CD4-positive, alpha-beta T cell (primary cell): ENCODE measurements at places on chromosomes 4 and X. TPM values are rescaled to one million over a fixed set of nuclear protein-coding genes. Genes with fewer than 3 reads are reported as not detected.

Gene IL9R
- total RNA-seq = 0.69 TPM

Gene NAP1L3
- 7.6 TPM for total RNA-seq

Gene RP2
- 3.8 TPM for total RNA-seq

Gene CYTL1
- total RNA-seq = not detected

Gene CFAP47
- total RNA-seq = not detected

Gene FRG2
- total RNA-seq = not detected

Gene TMSB15C
- 3.7 TPM for total RNA-seq

Gene FAM156A
- 16.0 TPM for total RNA-seq

Gene GRSF1
- 32.7 TPM for total RNA-seq

Gene TIGD4
- total RNA-seq = 0.22 TPM

Gene EPGN
- total RNA-seq = 5.9 TPM

Gene CSAG3
- not detected for total RNA-seq

- H3K27me3 ChIP-seq = no peaks in the 10 kb centered on the region
- H3K4me3 ChIP-seq = no peak overlapping the region
These were observed 181.6 kb downstream of the SPOCK3 start for GRCh38 chr4:167052631-167053091.

GRCh38 chr4:138420471-138420870, 178.3 kb upstream of the SLC7A11 start:
- DNase-seq = no peak
- H3K27me3 ChIP-seq = no peaks in the 10 kb centered on the region
- no peak overlapping the region for H3K27ac ChIP-seq
- no peaks in the 10 kb centered on the region for H3K36me3 ChIP-seq
- H3K4me1 ChIP-seq = no peaks in the 10 kb centered on the region

DNA sequence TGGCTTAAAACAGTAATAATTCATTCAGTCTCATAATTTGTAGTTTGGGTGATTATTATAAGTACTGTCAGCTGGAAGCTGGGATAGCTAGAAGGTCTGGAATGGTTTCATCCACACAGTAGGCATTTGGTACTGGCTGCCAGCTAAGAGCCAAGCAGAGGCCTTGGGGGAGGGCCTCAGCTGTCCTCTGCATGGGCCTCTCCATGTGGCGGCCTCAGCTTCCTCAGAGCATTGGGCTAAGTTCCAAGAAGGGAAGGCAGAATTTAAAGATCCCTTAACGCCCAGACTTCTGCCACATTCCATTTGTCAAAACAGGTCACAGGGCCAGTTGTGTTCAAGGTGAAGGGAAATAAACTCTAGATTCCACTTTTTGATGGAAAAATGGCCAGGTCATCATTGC, 93.3 kb downstream of the NEUROG2 start:
- H3K27ac ChIP-seq = no peak overlapping the region
- H3K36me3 ChIP-seq = peaks cover 3% of the 10 kb centered on the region
- H3K4me3 ChIP-seq = no peak overlapping the region
- no peaks in the 10 kb centered on the region for H3K27me3 ChIP-seq
- H3K4me1 ChIP-seq = no peaks in the 10 kb centered on the region

DNA sequence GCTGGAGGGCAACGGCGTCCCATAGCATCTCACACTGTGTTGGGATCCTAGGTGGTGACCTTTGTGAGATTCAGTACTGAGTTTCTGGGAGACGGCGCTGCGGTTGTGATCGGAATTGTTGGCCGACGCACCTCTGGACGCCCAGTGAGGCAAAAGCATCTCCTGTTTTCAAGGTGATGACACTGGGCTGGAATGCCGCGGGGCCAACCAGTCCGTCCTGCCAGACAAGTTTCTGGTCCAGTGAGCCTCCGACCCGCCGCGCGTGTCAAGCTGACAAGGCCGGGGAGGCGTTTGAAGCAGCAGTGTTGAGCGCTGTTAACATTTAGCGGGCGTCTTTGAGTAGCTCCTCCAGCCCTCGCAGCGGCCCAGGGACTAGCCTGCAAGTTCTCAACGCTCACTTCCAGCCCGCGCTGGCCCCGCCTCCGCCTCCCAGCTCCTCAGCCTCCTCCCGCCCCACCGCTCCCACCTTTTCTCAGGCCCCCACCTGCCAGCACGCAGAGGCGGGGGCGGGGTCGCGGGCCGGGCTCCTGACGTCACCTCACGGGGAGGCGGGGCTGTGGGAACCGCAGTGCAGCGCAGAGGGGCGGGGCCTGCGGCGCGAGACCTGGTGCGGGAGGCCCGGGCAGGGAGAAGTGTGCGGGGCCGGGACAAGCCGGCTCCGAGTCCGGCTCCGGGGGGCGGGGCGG, 482 bp upstream of the CDS1 start:
- DNase-seq = peak; percentile 92
- H3K27ac ChIP-seq = no peak overlapping the region
- H3K4me3 ChIP-seq = peak overlapping the region; percentile 56
- H3K27me3 ChIP-seq = peaks cover 9% of the 10 kb centered on the region
- H3K36me3 ChIP-seq = no peaks in the 10 kb centered on the region

GRCh38 chrX:68846536-68846935, 17.7 kb downstream of the EFNB1 start:
- no peak overlapping the region for H3K27ac ChIP-seq
- peaks cover under 1% of the 10 kb centered on the region for H3K36me3 ChIP-seq
- no peak for DNase-seq

GRCh38 chrX:24607616-24608015, 39.5 kb downstream of the PCYT1B start:
- no peaks in the 10 kb centered on the region for H3K27me3 ChIP-seq
- H3K36me3 ChIP-seq = no peaks in the 10 kb centered on the region
- H3K27ac ChIP-seq = no peak overlapping the region
- H3K4me3 ChIP-seq = no peak overlapping the region
- DNase-seq = no peak
- H3K4me1 ChIP-seq = no peaks in the 10 kb centered on the region

DNA sequence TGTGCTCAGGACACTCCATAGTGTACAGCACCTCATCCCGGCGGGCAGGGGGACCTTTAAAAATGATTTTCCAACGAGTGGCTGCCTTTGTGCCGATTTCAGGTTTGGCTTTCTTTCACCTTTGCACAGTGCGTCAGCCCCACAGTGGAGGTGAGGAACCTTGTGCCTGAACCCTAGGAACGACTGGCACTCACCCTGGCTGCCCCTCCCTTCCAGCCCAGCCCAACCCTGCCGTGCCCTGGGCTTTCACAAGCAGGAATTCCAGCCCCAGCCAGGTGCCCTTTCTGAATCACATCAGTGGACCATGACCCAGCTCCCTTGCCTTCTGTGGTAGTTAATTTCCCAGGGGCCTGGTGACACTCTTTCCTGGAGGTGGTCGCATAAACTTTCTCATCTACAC, 1.3 kb downstream of the TMEM164 start:
- no peak for DNase-seq
- H3K36me3 ChIP-seq = peaks cover 6% of the 10 kb centered on the region
- no peak overlapping the region for H3K27ac ChIP-seq
- H3K4me3 ChIP-seq = no peak overlapping the region
- no peaks in the 10 kb centered on the region for H3K27me3 ChIP-seq
- peaks cover 27% of the 10 kb centered on the region for H3K4me1 ChIP-seq

GRCh38 chr4:116064331-116064730, 950.9 kb upstream of the NDST4 start:
- DNase-seq = no peak
- H3K27me3 ChIP-seq = no peaks in the 10 kb centered on the region
- H3K4me1 ChIP-seq = no peaks in the 10 kb centered on the region
- H3K4me3 ChIP-seq = no peak overlapping the region
- no peaks in the 10 kb centered on the region for H3K36me3 ChIP-seq

DNA sequence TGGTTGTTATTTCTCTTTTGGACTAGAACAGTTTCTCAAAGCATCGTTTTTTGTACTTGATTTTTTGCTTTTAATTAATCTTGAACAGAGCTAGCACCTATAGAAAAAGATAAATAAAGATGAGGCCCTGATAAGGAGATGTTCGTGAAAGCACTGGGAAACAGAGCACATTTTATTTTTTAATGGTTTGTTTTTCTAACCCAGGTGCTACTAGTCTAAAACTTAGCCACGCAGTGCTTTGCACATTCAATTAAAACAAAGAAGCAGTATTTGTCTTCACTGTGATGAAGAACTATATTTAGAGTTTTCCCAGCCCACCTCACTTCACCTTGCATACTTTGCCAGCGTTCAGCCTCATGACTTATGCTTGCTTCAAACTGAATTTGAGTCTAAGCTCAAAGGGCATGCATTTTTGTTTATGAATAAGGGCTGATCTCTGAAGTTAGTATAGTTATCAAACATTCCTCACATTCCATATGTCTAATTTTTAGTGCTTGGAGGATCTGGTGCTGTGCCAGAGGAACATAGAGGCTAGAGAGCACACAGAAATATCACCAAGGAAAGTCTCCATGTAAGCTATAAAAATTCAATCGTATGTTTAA, 76.7 kb downstream of the WWC2 start:
- no peaks in the 10 kb centered on the region for H3K36me3 ChIP-seq
- no peak overlapping the region for H3K27ac ChIP-seq
- no peak for DNase-seq
- H3K4me1 ChIP-seq = no peaks in the 10 kb centered on the region

- H3K27me3 ChIP-seq = no peaks in the 10 kb centered on the region
- H3K36me3 ChIP-seq = no peaks in the 10 kb centered on the region
- DNase-seq = no peak
- H3K4me3 ChIP-seq = no peak overlapping the region
- no peak overlapping the region for H3K27ac ChIP-seq
- peaks cover 10% of the 10 kb centered on the region for H3K4me1 ChIP-seq
These were observed 77.0 kb downstream of the AFAP1 start for GRCh38 chr4:7862561-7863192.

GRCh38 chr4:8731364-8731763, 138.8 kb downstream of the CPZ start:
- H3K36me3 ChIP-seq = no peaks in the 10 kb centered on the region
- no peaks in the 10 kb centered on the region for H3K4me1 ChIP-seq
- H3K4me3 ChIP-seq = no peak overlapping the region
- H3K27ac ChIP-seq = no peak overlapping the region
- H3K27me3 ChIP-seq = no peaks in the 10 kb centered on the region

- H3K27ac ChIP-seq = no peak overlapping the region
These were observed 124.4 kb upstream of the SLC34A2 start for GRCh38 chr4:25531272-25531671.

- H3K27ac ChIP-seq = no peak overlapping the region
- DNase-seq = no peak
- H3K4me1 ChIP-seq = no peaks in the 10 kb centered on the region
- no peak overlapping the region for H3K4me3 ChIP-seq
- no peaks in the 10 kb centered on the region for H3K36me3 ChIP-seq
- no peaks in the 10 kb centered on the region for H3K27me3 ChIP-seq
These were observed 152.1 kb upstream of the MED14 start for GRCh38 chrX:40887476-40887875.

DNA sequence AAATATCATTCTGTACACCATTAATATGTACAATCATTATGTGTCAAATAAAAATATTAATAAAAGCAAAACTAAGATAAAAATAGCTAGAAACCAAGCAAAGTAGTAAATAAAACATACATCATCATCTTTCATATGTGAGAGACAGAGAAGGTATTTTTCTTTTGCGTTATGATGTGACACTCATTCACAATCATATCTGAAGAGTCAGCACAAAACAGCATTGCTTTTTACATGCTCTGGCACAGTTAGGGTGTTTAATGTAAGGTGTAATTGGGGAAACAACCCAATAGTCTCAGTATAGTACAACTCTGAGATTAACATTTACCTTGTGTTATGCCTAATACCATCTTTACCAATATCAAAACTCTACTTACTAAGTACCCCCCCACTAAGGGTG, 376.6 kb downstream of the TMA16 start:
- H3K4me3 ChIP-seq = no peak overlapping the region
- no peaks in the 10 kb centered on the region for H3K27me3 ChIP-seq
- H3K36me3 ChIP-seq = no peaks in the 10 kb centered on the region
- DNase-seq = no peak
- H3K4me1 ChIP-seq = no peaks in the 10 kb centered on the region
- H3K27ac ChIP-seq = no peak overlapping the region

GRCh38 chr4:73615613-73616012, 4.6 kb downstream of the RASSF6 start:
- no peak overlapping the region for H3K27ac ChIP-seq
- DNase-seq = no peak
- H3K36me3 ChIP-seq = no peaks in the 10 kb centered on the region
- no peaks in the 10 kb centered on the region for H3K4me1 ChIP-seq
- peaks cover 5% of the 10 kb centered on the region for H3K27me3 ChIP-seq
- no peak overlapping the region for H3K4me3 ChIP-seq

DNA sequence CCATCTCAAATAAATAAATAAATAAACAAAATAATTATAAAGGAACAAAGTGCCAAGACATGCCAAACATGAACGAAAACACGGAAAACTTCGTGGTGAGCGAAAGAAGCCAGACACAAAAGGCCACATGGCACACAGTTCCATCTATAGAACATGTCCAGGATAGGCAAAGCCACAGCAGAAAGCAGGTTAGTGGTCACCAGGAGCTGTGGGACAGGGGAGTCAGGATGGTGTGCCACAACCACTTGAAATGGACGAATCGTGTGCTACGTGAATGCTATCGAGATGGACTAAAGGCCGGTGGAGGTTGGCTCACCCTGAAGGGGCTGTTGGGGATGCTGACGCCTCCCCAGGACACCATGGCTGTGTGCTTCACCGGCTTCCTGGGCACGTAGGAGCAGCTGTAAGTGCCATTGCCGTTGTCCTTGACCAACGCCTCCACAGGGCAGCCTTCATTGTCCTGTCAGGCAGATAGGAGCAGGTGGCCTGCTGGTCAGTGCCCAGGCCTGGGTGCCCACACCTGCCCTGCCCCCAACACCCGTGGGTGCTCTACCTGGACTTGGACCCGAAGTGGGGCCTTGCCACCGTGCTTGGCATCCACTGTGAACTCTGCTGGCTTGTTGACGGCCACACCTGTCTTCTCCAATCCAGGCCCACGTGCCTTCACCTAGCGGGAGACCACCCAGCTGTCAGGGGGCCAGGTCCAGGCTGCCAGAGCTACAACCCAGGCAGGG, 10.6 kb downstream of the FLNA start:
- no peak overlapping the region for H3K27ac ChIP-seq
- no peak for DNase-seq
- peaks cover 92% of the 10 kb centered on the region for H3K4me1 ChIP-seq
- H3K36me3 ChIP-seq = peaks cover 89% of the 10 kb centered on the region
- no peaks in the 10 kb centered on the region for H3K27me3 ChIP-seq
- no peak overlapping the region for H3K4me3 ChIP-seq

- H3K36me3 ChIP-seq = no peaks in the 10 kb centered on the region
- H3K27ac ChIP-seq = no peak overlapping the region
- no peak for DNase-seq
- no peak overlapping the region for H3K4me3 ChIP-seq
These were observed 12.0 kb upstream of the MFAP3L start for GRCh38 chr4:170038232-170038631.

DNA sequence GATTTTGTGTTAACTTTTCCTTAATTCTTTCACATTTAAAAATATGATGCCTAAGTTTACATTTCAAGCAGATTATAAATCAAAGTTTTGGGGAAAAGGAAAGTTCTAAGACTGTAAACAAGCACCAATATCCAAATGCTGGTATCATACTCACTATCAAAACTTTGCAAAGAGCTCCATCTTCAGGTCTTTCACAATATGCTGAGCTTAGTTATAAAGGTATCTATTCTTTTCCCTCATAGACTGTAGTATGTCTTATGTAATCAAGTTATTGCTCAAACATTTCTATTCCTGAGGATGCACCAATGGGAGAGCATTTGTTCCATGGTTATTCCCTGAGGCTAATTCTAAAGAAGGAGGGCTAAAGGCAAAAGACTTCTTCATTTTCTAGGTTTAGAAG, 207.9 kb upstream of the FAM241A start:
- no peaks in the 10 kb centered on the region for H3K27me3 ChIP-seq
- H3K4me3 ChIP-seq = no peak overlapping the region
- H3K27ac ChIP-seq = no peak overlapping the region
- no peaks in the 10 kb centered on the region for H3K36me3 ChIP-seq
- H3K4me1 ChIP-seq = no peaks in the 10 kb centered on the region
